ENCODE measurements at places on chromosomes 6 and 20. TPM values are rescaled to one million over a fixed set of nuclear protein-coding genes. Genes with fewer than 3 reads are reported as not detected.

The TRAM2 gene
- 9.8 TPM for total RNA-seq

The BPIFB1 gene
- total RNA-seq = not detected

The BTN3A1 gene
- 7.3 TPM for total RNA-seq

The C6orf52 gene
- total RNA-seq = 0.50 TPM

The RALGAPB gene
- total RNA-seq = 54.7 TPM

The SLC17A1 gene
- total RNA-seq = not detected

Data from mammary epithelial cell (primary cell).